ENCODE measurements at places on chromosomes 11 and 22. TPM values are rescaled to one million over a fixed set of nuclear protein-coding genes. Genes with fewer than 3 reads are reported as not detected.

DNA sequence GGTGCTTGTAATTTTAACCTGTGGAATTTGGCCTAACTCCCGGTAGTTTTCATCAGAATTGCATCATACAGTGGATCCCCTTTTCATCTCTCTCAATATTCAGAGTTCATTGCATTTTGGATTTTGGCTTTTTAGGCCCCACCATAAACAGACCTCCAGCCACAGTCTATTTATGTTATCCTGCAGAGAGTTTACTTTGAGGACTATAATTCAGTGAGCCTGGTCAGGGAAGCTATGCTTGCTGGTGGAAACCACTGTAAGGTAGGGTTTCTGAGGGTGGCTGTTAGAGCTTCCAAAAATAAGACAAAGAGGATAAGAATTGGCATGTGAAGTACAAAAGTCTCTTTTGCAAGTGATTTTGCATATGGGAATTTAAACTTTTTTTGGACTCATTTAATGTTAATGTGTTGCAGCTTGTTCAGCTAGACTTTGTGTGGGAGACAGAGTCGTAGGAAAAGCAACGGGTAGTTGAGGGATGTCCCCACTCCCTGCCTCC is 34.8 kb upstream of the DDI1 start:
- H3K4me3 ChIP-seq: no peak overlapping the region
- no peaks in the 10 kb centered on the region for H3K27me3 ChIP-seq
- H3K36me3 ChIP-seq: no peaks in the 10 kb centered on the region
- no peak for DNase-seq
- H3K27ac ChIP-seq: no peak overlapping the region
- H3K4me1 ChIP-seq: peaks cover 9% of the 10 kb centered on the region

DNA sequence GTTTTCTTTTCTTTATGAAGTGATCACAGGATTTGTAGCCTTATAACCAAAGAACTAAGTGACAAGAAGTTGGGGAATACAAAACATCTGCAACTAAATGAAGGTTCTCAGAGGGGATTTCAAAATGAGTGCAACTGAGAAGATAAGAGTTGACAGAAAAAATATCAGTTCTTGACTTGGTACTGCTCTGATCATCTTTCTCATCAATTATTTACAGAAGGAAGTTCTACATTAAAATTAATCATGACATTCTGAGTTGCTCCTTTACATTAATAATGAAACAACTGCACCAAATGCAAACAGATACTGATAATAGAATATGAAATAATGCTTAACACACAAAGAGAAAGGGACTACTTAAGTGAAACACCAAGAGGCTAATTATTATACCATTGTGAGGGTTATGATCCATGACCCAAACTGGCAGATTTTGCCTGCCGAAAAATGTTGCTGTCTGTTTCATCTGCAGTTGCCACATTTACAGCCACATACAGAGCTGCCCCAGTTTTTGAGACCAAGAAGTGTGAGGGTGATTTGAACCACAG is 561.9 kb upstream of the ANO5 start:
- H3K4me1 ChIP-seq: no peaks in the 10 kb centered on the region
- no peaks in the 10 kb centered on the region for H3K27me3 ChIP-seq
- no peak overlapping the region for H3K4me3 ChIP-seq
- H3K27ac ChIP-seq: no peak overlapping the region

DNA sequence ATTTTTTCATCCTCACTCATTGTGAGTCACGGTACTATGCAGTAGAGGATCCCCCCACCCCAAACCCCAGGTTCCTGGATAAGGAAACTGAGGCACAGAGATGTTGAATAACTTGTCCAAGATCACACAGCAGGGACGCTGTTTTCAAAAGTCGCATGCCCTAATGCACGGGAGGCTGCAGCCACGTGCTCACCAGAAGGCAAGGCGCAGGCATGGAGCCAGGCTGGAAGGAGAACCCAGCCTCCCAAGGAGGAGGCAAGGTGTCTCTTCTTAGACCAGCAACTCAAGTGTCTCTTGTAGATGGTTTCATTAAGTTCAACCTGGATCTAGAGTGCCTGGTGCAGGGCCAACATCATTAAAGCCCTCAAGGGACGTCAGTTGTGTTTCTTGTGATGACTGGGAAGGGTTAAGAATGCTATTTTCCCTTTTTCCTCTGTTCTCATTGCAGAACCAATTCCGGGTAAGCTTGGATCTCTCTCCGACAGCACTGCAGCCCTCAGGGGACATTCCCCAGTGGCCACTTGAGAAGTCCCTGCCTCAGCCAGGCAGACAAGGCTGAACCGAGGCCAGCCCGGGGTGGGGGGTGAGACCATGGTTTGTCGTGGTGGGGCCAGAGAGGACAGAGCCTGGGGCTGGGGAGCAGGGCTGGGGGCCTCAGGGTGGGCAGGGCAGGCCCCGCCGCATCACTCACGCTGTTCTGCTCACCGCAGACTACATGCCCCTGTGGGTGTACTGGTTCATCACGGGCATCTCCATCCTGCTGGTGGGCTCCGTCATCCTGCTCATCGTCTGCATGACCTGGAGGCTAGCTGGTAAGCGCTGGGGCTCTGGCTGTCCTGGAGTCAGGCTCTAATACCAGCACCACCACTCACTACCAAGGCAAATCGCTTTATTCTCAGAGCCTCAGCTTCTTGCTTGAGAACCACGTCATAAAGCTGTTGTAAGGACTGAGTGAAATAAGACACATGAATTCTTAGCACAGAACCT is 15.7 kb downstream of the TMEM121B start:
- DNase-seq: peak; percentile 32
- H3K36me3 ChIP-seq: peaks cover 21% of the 10 kb centered on the region
- peaks cover 5% of the 10 kb centered on the region for H3K27me3 ChIP-seq
- H3K27ac ChIP-seq: no peak overlapping the region
- peak overlapping the region; percentile 22 for H3K4me3 ChIP-seq

GRCh38 chr22:50236731-50237409 is 8.0 kb downstream of the TUBGCP6 start:
- no peaks in the 10 kb centered on the region for H3K27me3 ChIP-seq
- peaks cover 20% of the 10 kb centered on the region for H3K4me1 ChIP-seq
- H3K4me3 ChIP-seq: no peak overlapping the region
- H3K36me3 ChIP-seq: no peaks in the 10 kb centered on the region

DNA sequence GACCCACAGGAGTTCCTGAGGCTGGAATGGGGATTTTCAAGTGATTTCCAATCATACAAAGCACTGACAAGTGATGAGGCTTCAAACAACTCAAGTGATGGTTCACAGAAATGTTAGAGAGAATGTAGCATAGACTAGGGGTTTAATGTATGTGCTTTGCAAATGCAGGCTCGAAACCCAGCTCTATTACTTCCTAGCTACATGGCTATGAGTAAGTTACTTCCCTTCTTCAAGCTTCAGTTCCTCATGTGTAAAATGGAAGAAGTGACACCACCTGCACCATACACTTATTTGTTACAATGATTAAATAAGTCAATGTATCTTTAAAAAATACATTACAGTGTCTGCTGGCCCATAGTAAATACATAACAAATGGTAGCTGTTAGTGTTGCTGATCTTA is 139.8 kb downstream of the CCDC81 start:
- DNase-seq: no peak
- no peaks in the 10 kb centered on the region for H3K4me1 ChIP-seq
- peaks cover 12% of the 10 kb centered on the region for H3K27me3 ChIP-seq
- H3K4me3 ChIP-seq: no peak overlapping the region
- H3K27ac ChIP-seq: no peak overlapping the region
- no peaks in the 10 kb centered on the region for H3K36me3 ChIP-seq

GP1BB gene
- total RNA-seq: not detected

DNA sequence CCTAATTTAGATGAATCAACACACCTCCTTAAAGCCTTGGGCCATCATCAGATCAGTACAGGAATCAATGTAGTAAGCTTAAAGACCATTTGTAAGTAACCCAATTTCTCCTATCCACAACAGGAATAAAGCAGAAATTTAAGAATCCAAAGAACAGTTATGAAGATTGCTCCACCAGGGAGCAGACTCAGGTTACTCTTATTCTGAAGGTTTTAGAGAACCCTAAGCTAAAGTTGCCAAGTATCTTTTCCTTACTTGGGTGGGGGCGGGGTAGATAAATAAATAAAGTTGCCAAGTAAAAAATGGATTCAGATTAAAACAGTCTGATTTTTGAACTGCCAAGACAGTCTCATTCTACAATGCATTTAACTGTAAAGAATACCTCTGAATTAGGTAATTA is 18.1 kb downstream of the CKAP5 start:
- no peak for DNase-seq
- H3K4me3 ChIP-seq: no peak overlapping the region
- H3K27ac ChIP-seq: peak overlapping the region; percentile 58
- no peaks in the 10 kb centered on the region for H3K27me3 ChIP-seq
- H3K4me1 ChIP-seq: peaks cover 19% of the 10 kb centered on the region
- no peaks in the 10 kb centered on the region for H3K36me3 ChIP-seq

GRCh38 chr22:25839755-25840154 is 97.8 kb downstream of the MYO18B start:
- peaks cover 7% of the 10 kb centered on the region for H3K27me3 ChIP-seq
- H3K36me3 ChIP-seq: no peaks in the 10 kb centered on the region
- H3K4me3 ChIP-seq: no peak overlapping the region
- no peaks in the 10 kb centered on the region for H3K4me1 ChIP-seq
- H3K27ac ChIP-seq: no peak overlapping the region
- DNase-seq: no peak

ROBO4 gene
- not detected for total RNA-seq

VPREB1 gene
- not detected for total RNA-seq

- no peak overlapping the region for H3K4me3 ChIP-seq
- H3K27ac ChIP-seq: no peak overlapping the region
- peaks cover 16% of the 10 kb centered on the region for H3K36me3 ChIP-seq
Measured at GRCh38 chr11:98545544-98546175, 475.1 kb upstream of the CNTN5 start.

- H3K27ac ChIP-seq: no peak overlapping the region
- no peaks in the 10 kb centered on the region for H3K4me1 ChIP-seq
- no peak overlapping the region for H3K4me3 ChIP-seq
- no peak for DNase-seq
Measured at GRCh38 chr22:43330178-43331068, 12.7 kb downstream of the SCUBE1 start.

DNA sequence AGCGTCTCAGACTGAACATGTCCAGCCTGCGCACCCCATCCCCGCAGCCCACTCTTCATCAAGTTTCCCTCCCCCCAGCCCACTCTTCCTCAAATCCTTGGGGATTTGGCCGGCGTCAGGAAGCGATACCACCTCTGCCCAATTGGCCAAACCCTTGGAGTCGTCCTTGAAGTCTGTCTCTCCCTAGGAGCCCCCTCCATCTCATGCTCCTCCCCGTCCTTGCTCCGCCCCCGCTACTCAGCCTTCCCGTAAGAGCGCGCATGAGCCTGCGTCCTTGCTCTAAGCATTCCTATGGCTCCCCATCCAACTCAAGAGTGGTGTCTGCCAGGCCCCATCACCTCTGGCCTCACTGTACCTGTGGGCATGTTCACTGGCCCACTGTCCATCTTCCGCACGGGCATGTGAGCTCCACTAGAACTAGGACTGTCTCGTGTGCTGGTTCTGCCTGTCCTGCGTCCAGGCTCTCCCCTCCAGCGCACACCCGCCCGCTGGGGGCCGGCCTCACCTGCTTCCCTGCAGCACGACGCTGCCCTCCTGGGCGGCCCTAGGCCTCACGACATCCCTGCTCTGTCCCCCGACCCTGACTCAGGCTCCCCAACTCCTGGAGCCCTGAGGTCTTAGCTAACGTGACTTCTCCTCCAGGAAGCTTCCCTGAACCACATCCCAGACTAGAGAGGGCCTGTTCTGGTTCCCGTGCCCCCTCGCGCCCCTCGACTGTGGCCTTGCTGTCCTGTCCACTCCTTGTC is 30.5 kb upstream of the TTLL12 start:
- DNase-seq: no peak
- peaks cover 16% of the 10 kb centered on the region for H3K27me3 ChIP-seq
- H3K4me1 ChIP-seq: no peaks in the 10 kb centered on the region
- H3K4me3 ChIP-seq: no peak overlapping the region
- no peaks in the 10 kb centered on the region for H3K36me3 ChIP-seq

- peaks cover 21% of the 10 kb centered on the region for H3K27me3 ChIP-seq
- H3K36me3 ChIP-seq: no peaks in the 10 kb centered on the region
- H3K4me1 ChIP-seq: no peaks in the 10 kb centered on the region
- no peak overlapping the region for H3K27ac ChIP-seq
Measured at GRCh38 chr11:111905411-111905810, 6.2 kb downstream of the CRYAB start.

THRSP gene
- total RNA-seq: not detected

- H3K27me3 ChIP-seq: no peaks in the 10 kb centered on the region
- H3K4me1 ChIP-seq: peaks cover 3% of the 10 kb centered on the region
- H3K36me3 ChIP-seq: peaks cover 6% of the 10 kb centered on the region
- H3K27ac ChIP-seq: no peak overlapping the region
- H3K4me3 ChIP-seq: no peak overlapping the region
Measured at GRCh38 chr11:90192869-90193582, 29.8 kb downstream of the CHORDC1 start.

MAPK8IP1 gene
- total RNA-seq: 3.4 TPM

DNA sequence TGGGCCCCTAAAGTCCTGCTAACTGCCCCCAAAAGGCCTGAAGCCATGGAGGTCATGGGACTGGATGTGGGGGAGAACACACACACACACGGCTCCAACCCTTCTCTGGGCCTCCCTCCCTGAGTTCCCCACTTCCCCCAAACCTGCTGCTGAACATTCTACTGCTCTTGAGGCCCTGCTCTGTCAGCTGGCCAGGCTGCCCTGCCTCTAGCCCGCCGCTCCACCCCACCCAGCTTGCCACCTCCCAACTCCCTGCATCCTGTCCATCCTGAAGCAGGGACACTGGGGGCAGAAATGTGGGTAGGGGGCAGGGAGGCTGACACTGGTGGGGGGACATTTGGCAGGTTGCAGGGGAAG is 1.0 kb downstream of the KCNJ4 start:
- no peak overlapping the region for H3K4me3 ChIP-seq
- H3K36me3 ChIP-seq: no peaks in the 10 kb centered on the region
- H3K4me1 ChIP-seq: peaks cover 12% of the 10 kb centered on the region
- DNase-seq: no peak
- H3K27me3 ChIP-seq: peaks cover 52% of the 10 kb centered on the region

DNA sequence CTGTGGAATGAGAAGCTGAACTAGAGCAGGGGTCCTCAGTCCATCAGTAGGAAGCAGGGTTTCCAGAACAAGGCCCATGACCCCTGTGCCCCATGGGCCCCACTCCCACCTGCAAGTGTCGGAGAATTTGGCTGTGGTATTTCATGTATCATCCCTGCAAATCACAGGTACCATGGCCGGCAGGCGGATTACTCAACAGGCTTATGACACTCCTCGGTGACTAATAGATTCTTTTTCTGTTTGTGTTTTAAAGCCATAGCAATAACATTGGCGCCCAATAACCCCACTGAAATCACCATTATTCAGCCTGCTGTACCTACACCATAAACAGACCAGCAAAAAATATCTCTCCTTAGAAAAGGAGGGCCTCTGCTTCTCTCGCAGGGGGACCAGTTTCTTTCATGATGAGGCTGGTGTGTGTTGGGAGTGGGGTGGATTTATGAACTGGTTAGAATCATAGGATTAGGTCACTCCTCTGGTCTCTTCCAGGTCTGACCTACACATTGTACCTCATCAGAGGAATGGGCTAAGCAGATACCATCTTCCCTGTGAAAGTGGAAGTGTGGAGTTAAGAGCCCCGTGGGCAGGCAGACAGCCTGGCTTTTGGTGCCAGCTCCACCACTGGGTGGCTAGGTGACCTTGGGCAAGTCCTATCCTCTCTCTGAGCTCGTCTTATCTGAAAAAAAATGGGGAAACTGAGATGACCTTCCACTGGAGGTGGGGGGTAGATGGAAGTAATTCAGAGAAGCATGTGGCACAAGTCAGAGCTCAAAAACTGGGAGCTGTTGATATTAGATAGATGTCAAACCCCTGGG is 60.2 kb upstream of the WNT11 start:
- no peak overlapping the region for H3K4me3 ChIP-seq
- H3K27ac ChIP-seq: no peak overlapping the region
- H3K27me3 ChIP-seq: peaks cover 4% of the 10 kb centered on the region
- DNase-seq: no peak
- H3K36me3 ChIP-seq: no peaks in the 10 kb centered on the region
- H3K4me1 ChIP-seq: no peaks in the 10 kb centered on the region
